ENCODE measurements at places on chromosomes 2 and 18. TPM values are rescaled to one million over a fixed set of nuclear protein-coding genes. Genes with fewer than 3 reads are reported as not detected.

RNF152 gene
- 8.1 TPM for total RNA-seq

TANK gene
- total RNA-seq, result 29.5 TPM

BCL11A gene
- 1.1 TPM for total RNA-seq

PLCD4 gene
- total RNA-seq, result 41.8 TPM

TMEM37 gene
- 2.0 TPM for total RNA-seq

GRB14 gene
- 2.9 TPM for total RNA-seq

DNA sequence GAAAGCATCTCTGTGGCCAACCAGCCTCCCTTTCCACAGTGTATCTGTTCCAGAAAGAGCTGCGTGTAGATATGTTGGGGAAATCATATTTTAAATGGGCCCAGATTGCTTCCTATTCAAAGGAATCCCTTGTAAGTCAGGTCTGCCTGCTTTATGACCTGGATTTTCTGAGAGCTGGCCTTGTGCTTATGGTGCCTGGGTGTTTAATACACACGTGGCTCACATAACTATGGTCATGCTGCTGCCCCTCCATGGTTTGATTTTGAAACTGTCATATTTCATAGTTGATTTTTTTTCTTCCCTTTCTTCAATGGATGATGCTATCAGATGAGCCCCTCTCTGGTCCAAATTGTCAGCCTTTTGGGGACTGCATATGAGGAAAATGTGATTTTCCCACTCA is 111.5 kb upstream of the CNGA3 start:
- peak; percentile 20 for DNase-seq
- no peak overlapping the region for H3K27ac ChIP-seq
- no peaks in the 10 kb centered on the region for H3K27me3 ChIP-seq
- no peaks in the 10 kb centered on the region for H3K4me1 ChIP-seq

DNA sequence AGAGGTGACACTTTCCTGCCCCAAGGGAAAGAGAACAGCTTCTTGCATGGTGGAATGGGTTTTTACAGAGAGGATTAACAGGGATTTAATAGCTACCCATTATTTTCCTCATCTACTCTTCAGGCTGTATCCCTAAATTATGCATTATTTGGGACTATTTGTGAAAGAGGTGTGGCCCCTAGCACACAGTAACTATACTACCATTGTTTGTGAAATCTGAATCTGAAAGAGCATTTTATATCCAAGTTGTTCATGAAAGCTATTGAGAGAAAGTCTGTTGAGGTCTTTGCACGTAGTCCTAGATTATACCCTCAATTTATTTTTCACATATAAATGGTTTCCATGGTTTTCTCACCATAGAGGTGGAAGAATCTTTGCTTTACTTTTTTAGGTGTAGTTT is 78.1 kb downstream of the SPTBN1 start:
- H3K4me1 ChIP-seq, result no peaks in the 10 kb centered on the region
- DNase-seq, result no peak
- H3K36me3 ChIP-seq, result peaks cover 51% of the 10 kb centered on the region
- H3K4me3 ChIP-seq, result no peak overlapping the region
- H3K27me3 ChIP-seq, result no peaks in the 10 kb centered on the region

DNA sequence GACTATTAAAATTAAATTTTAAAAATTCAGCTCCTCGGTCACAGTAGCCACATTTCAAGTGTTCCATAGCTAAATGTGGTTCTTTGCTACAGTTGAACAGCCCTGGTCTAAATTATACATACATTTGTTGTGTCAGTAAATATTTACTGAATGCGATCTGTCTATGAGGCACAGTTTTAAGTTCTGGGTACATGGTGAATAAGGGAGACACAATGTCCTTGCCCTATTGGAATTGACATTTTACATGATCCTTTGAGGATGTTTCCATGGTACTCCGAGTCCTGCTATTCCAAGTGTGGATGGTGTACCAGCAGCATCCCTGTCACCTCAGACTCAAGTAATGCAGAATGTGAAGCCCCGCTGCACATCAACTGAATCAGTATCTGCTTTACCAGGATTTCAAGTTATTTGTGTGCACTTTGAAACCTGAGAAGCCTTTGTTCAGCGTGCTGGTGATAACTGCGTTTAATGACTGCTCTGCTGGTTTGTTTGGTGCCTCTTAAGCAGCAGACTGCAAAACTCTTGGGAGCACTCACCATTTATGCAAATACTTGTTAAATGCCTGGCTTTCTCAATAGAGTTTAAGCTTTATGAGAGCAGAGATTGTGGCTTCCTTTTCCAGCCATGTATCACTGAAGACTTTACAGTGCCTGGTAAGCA is 1.5 kb downstream of the GALNT1 start:
- no peak for DNase-seq
- no peak overlapping the region for H3K27ac ChIP-seq
- no peaks in the 10 kb centered on the region for H3K36me3 ChIP-seq
- H3K4me3 ChIP-seq, result no peak overlapping the region
- no peaks in the 10 kb centered on the region for H3K27me3 ChIP-seq

DNA sequence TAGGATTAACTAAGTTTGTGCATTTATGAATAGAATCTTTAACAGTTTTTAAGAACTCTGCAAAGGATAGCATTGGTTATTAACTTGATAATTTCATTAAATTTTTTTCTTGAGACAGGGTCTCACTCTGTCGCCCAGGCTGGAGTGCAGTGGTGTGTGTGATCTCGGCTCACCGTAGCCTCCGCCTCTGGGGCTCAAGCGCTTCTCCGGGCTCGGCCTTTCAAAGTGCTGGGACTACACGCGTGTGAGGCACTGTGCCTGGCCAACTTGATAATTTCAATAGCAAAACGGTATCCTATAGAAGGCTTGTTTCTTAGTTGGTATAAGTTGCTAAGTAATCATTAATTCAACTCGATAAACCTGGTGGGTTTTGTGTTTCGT is 38.0 kb downstream of the ADNP2 start:
- peaks cover 1% of the 10 kb centered on the region for H3K36me3 ChIP-seq
- H3K27me3 ChIP-seq, result no peaks in the 10 kb centered on the region
- H3K27ac ChIP-seq, result no peak overlapping the region
- peak overlapping the region; percentile 63 for H3K4me3 ChIP-seq
- peaks cover 10% of the 10 kb centered on the region for H3K4me1 ChIP-seq

- H3K36me3 ChIP-seq, result peaks cover 9% of the 10 kb centered on the region
- H3K4me3 ChIP-seq, result no peak overlapping the region
- DNase-seq, result no peak
These were observed 18.0 kb downstream of the SFXN5 start for GRCh38 chr2:73053316-73054114.

- no peak for DNase-seq
- peaks cover 5% of the 10 kb centered on the region for H3K27me3 ChIP-seq
- no peak overlapping the region for H3K4me3 ChIP-seq
- no peak overlapping the region for H3K27ac ChIP-seq
- no peaks in the 10 kb centered on the region for H3K4me1 ChIP-seq
These were observed 29.5 kb upstream of the ATRAID start for GRCh38 chr2:27182346-27182745.

DNA sequence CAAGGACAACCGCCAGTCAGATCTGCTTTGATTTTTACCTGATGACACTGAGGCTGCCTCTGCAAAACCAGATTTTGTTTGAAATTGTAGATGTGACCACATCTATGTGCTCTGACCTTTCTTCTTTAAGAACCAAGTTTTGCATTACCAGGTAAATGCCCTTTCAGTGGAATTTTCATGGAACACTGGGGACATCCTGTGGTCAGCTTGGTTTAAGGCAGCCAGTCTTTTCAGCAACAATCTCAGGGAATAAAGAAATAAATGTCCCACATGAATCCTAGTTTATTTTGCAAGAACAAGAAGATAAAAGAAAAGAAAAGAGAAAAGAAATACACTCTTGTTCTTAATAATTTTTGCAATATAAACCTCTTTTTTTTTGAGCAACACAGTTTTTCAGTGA is 90.6 kb downstream of the POU3F3 start:
- peaks cover 2% of the 10 kb centered on the region for H3K27me3 ChIP-seq
- no peaks in the 10 kb centered on the region for H3K36me3 ChIP-seq
- peak; percentile 30 for DNase-seq
- no peak overlapping the region for H3K4me3 ChIP-seq
- no peaks in the 10 kb centered on the region for H3K4me1 ChIP-seq

DNA sequence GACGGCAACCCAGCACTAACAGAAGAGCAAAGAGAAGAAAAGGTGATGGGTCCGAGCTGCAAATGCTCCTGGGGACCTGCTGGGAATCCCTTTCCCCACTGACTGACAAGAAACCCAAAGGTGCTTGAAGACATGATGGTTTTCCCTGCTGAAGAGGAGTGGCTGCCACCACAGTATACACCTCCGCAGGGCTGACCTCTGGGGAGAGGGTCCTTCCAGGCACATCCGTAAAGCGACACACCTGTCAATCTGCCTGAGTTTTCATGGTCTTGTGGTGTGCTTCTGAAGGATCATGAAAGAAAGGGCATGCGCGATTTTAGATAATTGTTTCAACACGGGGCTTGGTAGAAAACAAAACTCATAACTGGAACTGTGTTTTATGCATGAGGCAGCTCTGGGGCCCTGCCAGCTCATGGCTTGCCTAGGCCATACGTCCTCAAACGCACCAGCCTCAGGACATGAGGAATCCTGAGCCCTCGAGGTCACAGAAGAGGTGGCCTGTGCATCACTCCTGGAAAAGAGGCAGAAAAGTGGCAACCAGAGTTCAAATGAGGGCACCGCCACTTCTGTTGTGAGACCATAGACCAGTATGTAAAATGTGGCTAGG is 51.8 kb downstream of the SERTAD2 start:
- peaks cover 23% of the 10 kb centered on the region for H3K4me1 ChIP-seq
- no peak overlapping the region for H3K27ac ChIP-seq
- no peak overlapping the region for H3K4me3 ChIP-seq
- no peak for DNase-seq
- H3K27me3 ChIP-seq, result no peaks in the 10 kb centered on the region
- H3K36me3 ChIP-seq, result no peaks in the 10 kb centered on the region

DNA sequence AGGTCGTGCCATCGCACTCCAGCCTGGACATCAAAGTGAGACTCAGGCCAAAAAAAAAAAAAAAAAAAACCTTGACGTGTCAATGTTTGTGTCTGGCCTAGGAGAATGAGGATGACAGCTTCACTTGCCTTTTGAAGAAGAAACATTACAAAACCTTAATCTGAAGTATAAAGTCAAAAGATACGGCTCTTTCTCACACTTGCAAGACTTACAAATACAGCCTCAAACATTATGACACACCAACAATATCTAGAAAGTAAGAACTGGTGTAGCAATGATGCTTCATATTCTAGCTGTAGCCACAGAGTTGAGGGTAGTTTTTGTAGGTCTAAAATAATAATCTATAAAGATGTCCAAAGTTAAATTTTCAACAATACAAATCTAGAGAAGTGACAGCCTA is 25.5 kb downstream of the MPPE1 start:
- no peak overlapping the region for H3K27ac ChIP-seq
- H3K36me3 ChIP-seq, result peaks cover 32% of the 10 kb centered on the region
- H3K27me3 ChIP-seq, result no peaks in the 10 kb centered on the region
- DNase-seq, result no peak

DNA sequence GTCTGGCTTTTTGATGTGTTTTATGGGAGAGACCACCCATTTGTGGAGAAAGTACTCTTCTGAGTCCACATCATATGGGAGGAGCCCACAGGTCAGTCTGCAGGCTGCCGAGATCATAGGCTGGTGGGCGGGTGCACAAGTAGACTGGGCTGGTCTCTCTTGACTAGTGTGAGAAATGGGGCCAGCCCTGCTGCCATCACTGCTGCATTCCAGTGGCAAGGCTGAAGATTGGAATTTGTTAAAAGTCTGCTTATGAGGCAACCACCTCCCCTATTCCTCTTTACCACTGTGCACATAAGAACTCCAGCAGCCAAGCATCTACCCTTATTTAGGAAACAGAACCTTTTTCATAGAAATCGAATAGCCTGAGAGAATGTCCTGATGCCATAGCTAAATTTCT is 200.7 kb downstream of the DIS3L2 start:
- no peaks in the 10 kb centered on the region for H3K27me3 ChIP-seq
- H3K36me3 ChIP-seq, result peaks cover 14% of the 10 kb centered on the region
- no peak for DNase-seq
- H3K4me1 ChIP-seq, result no peaks in the 10 kb centered on the region
- H3K27ac ChIP-seq, result no peak overlapping the region

DNA sequence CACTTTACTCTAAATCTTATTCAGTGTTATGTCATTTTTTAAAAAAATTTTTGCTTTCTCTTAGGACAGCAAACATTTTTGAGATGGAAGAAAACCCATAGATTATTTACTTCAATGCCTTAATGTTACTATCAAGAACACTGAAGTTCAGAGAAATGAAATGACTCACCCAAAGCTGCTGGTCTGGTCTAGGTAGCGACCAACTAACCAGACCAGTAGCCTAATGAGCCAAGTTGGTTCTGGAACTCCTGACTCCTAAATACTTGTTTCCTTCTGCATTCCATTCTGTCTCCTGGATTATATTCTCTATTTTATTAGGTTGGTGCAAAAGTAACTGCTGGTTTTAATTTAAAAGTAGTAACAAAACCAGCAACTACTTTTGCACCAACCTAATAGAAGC is 35.4 kb downstream of the SLC8A1 start:
- DNase-seq, result no peak
- H3K27ac ChIP-seq, result no peak overlapping the region
- H3K4me3 ChIP-seq, result no peak overlapping the region
- no peaks in the 10 kb centered on the region for H3K36me3 ChIP-seq
- no peaks in the 10 kb centered on the region for H3K27me3 ChIP-seq
- no peaks in the 10 kb centered on the region for H3K4me1 ChIP-seq

GRCh38 chr2:94996305-94997100 is 29.0 kb upstream of the MAL start:
- H3K27ac ChIP-seq, result no peak overlapping the region
- no peaks in the 10 kb centered on the region for H3K36me3 ChIP-seq
- peaks cover 16% of the 10 kb centered on the region for H3K4me1 ChIP-seq

DNA sequence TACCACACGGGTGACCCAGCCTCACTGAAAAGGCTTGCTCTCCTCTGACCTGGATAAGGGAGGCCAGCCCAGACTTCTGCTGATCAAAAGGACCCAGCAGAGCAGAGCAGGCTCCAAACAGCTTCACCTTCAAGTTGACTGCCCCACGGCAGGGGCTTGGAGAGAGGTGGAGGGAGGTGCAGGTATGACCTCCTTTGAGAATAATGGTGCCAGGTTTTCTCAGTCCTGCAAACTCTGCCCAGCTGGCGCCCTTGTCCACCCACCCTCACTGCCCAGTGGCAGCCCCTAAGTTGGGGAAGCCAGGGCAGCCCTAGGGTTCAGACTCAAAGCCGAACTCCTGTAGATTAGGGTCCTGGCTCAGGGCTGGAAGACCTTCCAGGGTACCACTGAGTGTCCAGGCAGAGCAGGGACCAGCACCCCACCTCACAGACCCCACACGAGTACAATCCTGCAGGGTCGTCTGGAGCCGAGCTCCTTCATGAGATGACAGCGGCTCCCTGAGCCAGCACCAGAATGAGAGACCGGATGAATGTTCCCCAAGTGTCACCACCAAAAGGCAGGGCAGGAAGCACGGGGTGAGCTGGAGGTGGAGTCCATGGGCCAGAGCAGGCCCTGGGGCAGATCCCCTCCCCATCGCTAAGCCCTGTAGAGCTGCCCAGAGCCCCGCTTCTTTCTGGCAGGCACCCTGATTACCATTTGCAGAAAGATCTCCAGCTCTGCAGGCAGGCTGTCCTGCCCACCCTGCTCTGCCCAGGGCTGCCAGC is 3.6 kb upstream of the GPC1 start:
- peaks cover 18% of the 10 kb centered on the region for H3K4me1 ChIP-seq
- H3K36me3 ChIP-seq, result no peaks in the 10 kb centered on the region
- no peak overlapping the region for H3K27ac ChIP-seq
- H3K27me3 ChIP-seq, result peaks cover 12% of the 10 kb centered on the region
- no peak for DNase-seq

GRCh38 chr2:241286348-241287090 is 29.0 kb downstream of the HDLBP start:
- peaks cover 3% of the 10 kb centered on the region for H3K36me3 ChIP-seq
- no peak for DNase-seq
- no peaks in the 10 kb centered on the region for H3K27me3 ChIP-seq
- no peak overlapping the region for H3K4me3 ChIP-seq
- no peak overlapping the region for H3K27ac ChIP-seq

- no peaks in the 10 kb centered on the region for H3K4me1 ChIP-seq
- H3K27ac ChIP-seq, result no peak overlapping the region
- no peaks in the 10 kb centered on the region for H3K27me3 ChIP-seq
- H3K4me3 ChIP-seq, result no peak overlapping the region
- DNase-seq, result no peak
These were observed 38.8 kb upstream of the DNER start for GRCh38 chr2:229752970-229753729.

Measured in muscle of leg (tissue), 16 donors.